Thoracic aorta endothelial cell (primary cell): ENCODE measurements at places on chromosomes 4 and X. TPM values are rescaled to one million over a fixed set of nuclear protein-coding genes. Genes with fewer than 3 reads are reported as not detected.

The REPS2 gene
- total RNA-seq = 4.4 and 6.5 TPM in 2 replicates

The AMOT gene
- 4.1 and 4.3 TPM in 2 replicates for total RNA-seq

The ZDHHC9 gene
- total RNA-seq = 28.6 and 28.8 TPM in 2 replicates

The ODAPH gene
- total RNA-seq = not detected in 2 replicates

The CEP135 gene
- total RNA-seq = 20.6 and 24.3 TPM in 2 replicates

The PCDH18 gene
- total RNA-seq = 0.27 and 0.93 TPM in 2 replicates

The PF4V1 gene
- total RNA-seq = 0.80 TPM in 1 of 2 replicates, not detected in the other

The AIMP1 gene
- total RNA-seq = 39.2 and 42.0 TPM in 2 replicates

The FAM47E gene
- total RNA-seq = 0.13 TPM in 1 of 2 replicates, not detected in the other

The PPEF2 gene
- not detected in 2 replicates for total RNA-seq

The DOK7 gene
- total RNA-seq = not detected in 2 replicates

The EDA2R gene
- total RNA-seq = 8.9 and 9.9 TPM in 2 replicates

The FREM3 gene
- total RNA-seq = under 0.01 TPM in 1 of 2 replicates, not detected in the other

The LGI2 gene
- total RNA-seq = under 0.01 and 0.14 TPM in 2 replicates

The PLK4 gene
- total RNA-seq = 31.9 and 46.2 TPM in 2 replicates

The ARR3 gene
- total RNA-seq = not detected in 2 replicates

The TMEM47 gene
- 67.2 and 83.4 TPM in 2 replicates for total RNA-seq

The GSX2 gene
- not detected in 2 replicates for total RNA-seq

The UGT2B11 gene
- not detected in 2 replicates for total RNA-seq

The CSAG3 gene
- not detected in 2 replicates for total RNA-seq

The REELD1 gene
- total RNA-seq = 0.07 TPM in 1 of 2 replicates, not detected in the other

The MAGEB1 gene
- not detected in 2 replicates for total RNA-seq

The TMEM184C gene
- 40.2 and 42.6 TPM in 2 replicates for total RNA-seq

The PLS3 gene
- 730 and 748 TPM in 2 replicates for total RNA-seq

The ADH1C gene
- total RNA-seq = not detected in 2 replicates

The FRAS1 gene
- 2.3 and 7.7 TPM in 2 replicates for total RNA-seq

The ZNF732 gene
- total RNA-seq = 1.6 and 3.2 TPM in 2 replicates

The TRIM75 gene
- not detected in 2 replicates for total RNA-seq

The GAGE12F gene
- not detected in 2 replicates for total RNA-seq

The SPP1 gene
- total RNA-seq = not detected in 2 replicates

The ARL9 gene
- 0.14 TPM in 1 of 2 replicates, not detected in the other for total RNA-seq

The NPNT gene
- under 0.01 TPM in 1 of 2 replicates, not detected in the other for total RNA-seq
